GM23248 (cell line): ENCODE measurements at places on chromosomes 2 and 18.
A peak's percentile ranks its signal among the peaks of the same experiment; 100 is the strongest.

- peaks cover 16% of the 10 kb centered on the region; the same call in 1 of the 2 replicates for H3K36me3 ChIP-seq
- no peaks in the 10 kb centered on the region for H3K27me3 ChIP-seq
- H3K4me1 ChIP-seq, result no peaks in the 10 kb centered on the region
- no peak overlapping the region for H3K4me3 ChIP-seq
- no peak overlapping the region for H3K27ac ChIP-seq
Measured at GRCh38 chr2:147937744-147938349, 82.7 kb downstream of the ORC4 start.

GRCh38 chr2:233501198-233502076 lies 65.1 kb downstream of the USP40 start:
- H3K27me3 ChIP-seq, result no peaks in the 10 kb centered on the region
- no peak overlapping the region for H3K27ac ChIP-seq
- H3K36me3 ChIP-seq, result peaks cover 35% of the 10 kb centered on the region
- H3K4me3 ChIP-seq, result no peak overlapping the region

- peaks cover 15% of the 10 kb centered on the region; the same call in 1 of the 2 replicates for H3K36me3 ChIP-seq
- no peaks in the 10 kb centered on the region for H3K27me3 ChIP-seq
- H3K27ac ChIP-seq, result peak overlapping the region; percentile 88
- DNase-seq, result peak; percentile 86
- peaks cover 63% of the 10 kb centered on the region for H3K4me1 ChIP-seq
Measured at GRCh38 chr2:160427629-160428404, 65.8 kb downstream of the RBMS1 start.

DNA sequence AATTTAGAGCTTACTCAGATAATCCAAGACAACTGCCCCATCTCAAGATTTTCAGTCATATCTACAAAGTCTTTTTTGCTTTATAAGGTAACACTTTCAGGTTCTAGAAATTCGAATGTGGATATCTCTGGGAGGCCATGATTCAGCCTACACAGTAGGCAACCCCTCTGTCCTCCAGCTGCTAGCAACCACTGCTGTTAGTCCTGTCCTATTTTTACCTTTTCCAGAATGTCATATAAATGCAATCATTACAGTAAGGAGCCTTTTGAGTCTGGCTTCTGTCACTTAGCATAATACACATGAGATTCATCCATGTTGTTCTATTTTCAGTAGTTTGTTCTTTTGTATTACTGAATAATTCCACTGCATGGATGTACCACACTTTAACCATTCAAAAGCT lies 28.5 kb upstream of the MARCHF7 start:
- no peaks in the 10 kb centered on the region for H3K27me3 ChIP-seq
- H3K4me3 ChIP-seq, result no peak overlapping the region
- H3K4me1 ChIP-seq, result peaks cover 25% of the 10 kb centered on the region
- H3K36me3 ChIP-seq, result no peaks in the 10 kb centered on the region

GRCh38 chr18:53101536-53102105 lies 761.6 kb downstream of the DCC start:
- no peaks in the 10 kb centered on the region for H3K36me3 ChIP-seq
- H3K4me1 ChIP-seq, result no peaks in the 10 kb centered on the region
- DNase-seq, result no peak
- H3K4me3 ChIP-seq, result no peak overlapping the region
- H3K27ac ChIP-seq, result no peak overlapping the region
- no peaks in the 10 kb centered on the region for H3K27me3 ChIP-seq

GRCh38 chr2:28751956-28752630 lies 463 bp downstream of the PPP1CB start:
- H3K36me3 ChIP-seq, result no peaks in the 10 kb centered on the region
- H3K27ac ChIP-seq, result peak overlapping the region; percentile 93
- H3K4me3 ChIP-seq, result peak overlapping the region; percentile 88
- DNase-seq, result peak; percentile 62

DNA sequence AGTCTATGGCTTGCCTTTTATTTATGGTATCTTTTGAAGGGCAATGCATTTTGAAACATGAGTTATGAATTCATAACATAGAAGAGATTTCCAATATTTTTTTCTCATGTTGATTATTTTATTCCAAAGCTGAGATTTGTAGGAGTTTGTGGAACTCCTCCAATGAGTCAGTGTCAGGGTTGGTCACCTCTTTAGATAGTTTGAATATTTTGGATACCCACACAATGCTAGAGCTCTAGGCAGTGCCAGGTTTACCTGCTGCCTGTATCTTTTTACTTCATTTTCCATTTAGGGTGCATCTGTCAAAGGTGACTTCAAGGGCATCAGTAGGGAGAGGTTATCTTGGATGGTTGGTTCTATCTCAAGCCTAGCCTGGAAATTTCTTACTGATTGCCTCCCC lies 152.7 kb downstream of the CERS6 start:
- no peaks in the 10 kb centered on the region for H3K27me3 ChIP-seq
- no peak overlapping the region for H3K4me3 ChIP-seq
- peak; percentile 12 for DNase-seq
- peaks cover 14% of the 10 kb centered on the region for H3K4me1 ChIP-seq
- no peak overlapping the region for H3K27ac ChIP-seq
- H3K36me3 ChIP-seq, result no peaks in the 10 kb centered on the region

GRCh38 chr2:159799833-159800232 lies 1.8 kb upstream of the CD302 start:
- no peak overlapping the region for H3K27ac ChIP-seq
- DNase-seq, result no peak
- no peaks in the 10 kb centered on the region for H3K36me3 ChIP-seq
- peaks cover 16% of the 10 kb centered on the region for H3K4me1 ChIP-seq
- H3K4me3 ChIP-seq, result no peak overlapping the region

GRCh38 chr18:23243178-23243577 lies 107.9 kb downstream of the CABLES1 start:
- H3K4me3 ChIP-seq, result no peak overlapping the region
- peaks cover 10% of the 10 kb centered on the region for H3K4me1 ChIP-seq
- H3K27ac ChIP-seq, result no peak overlapping the region
- no peak for DNase-seq

DNA sequence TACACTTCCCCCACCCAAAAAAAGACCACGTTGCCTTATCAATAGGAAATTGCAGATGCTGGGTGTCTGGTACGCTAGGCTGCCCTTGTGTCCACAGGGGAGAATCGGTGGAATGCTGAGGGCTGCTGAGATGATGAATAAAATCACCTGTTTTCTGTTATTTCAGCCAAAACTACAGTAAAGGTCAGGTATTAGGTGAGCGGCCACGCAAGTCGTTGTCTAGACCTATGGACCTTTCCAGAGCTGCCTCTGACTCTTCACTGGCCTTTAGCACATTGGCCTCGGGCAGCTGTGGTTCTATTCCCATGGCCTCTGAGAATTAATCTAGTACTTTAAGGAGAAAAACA lies 89.6 kb downstream of the MTCL1 start:
- DNase-seq, result no peak
- H3K27me3 ChIP-seq, result no peaks in the 10 kb centered on the region
- H3K4me3 ChIP-seq, result no peak overlapping the region
- H3K36me3 ChIP-seq, result peaks cover 15% of the 10 kb centered on the region; the same call in 1 of the 2 replicates
- H3K4me1 ChIP-seq, result peaks cover 61% of the 10 kb centered on the region

- no peak overlapping the region for H3K4me3 ChIP-seq
- H3K27ac ChIP-seq, result no peak overlapping the region
- peaks cover 14% of the 10 kb centered on the region for H3K4me1 ChIP-seq
- H3K36me3 ChIP-seq, result no peaks in the 10 kb centered on the region
Measured at GRCh38 chr2:9738062-9738461, 105.2 kb upstream of the TAF1B start.

DNA sequence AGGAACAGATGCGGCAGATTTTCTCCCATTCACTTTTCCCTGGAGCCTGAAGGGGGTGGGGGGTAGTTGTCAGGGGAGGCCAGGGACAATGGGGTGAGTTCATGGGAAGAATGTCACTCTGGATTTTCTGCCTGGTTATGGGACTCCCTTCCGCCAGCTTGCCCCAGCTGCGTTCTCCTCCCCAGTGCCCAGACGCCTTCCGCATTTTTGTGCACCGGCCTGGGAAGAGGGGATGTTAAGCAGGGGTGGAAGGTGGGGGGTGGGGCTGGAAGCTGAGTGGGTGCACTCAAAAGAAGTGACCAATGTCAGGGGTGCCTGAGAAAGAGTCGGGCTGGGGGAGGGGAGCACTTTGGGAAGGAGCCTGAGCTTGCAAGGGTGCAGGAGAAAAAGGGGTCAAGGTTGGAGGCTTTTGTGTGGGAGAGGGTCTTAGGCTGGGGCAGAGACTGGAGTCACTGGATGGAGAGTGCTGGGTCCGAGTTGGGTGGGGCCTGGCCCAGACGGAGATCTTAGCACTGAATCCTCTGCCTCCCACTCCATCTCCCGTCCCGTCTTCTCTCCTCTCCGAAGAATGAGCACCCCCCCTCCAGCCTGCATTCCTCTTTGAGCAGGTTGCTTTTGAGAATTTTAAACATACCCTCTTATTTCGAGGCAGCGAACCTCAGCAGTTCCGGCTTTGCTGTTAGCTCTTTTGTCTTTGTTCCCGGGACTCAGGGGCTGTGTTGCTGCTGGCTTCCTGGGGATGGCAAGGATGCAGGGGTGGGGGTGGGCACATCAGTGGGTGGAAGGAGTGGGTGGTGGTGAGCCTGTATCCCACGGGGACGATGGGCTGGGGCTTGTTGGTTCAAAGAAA lies 2.7 kb downstream of the IGFBP2 start:
- no peak overlapping the region for H3K27ac ChIP-seq
- peaks cover 25% of the 10 kb centered on the region for H3K27me3 ChIP-seq
- peaks cover 8% of the 10 kb centered on the region; the same call in 1 of the 2 replicates for H3K4me1 ChIP-seq
- DNase-seq, result no peak
- H3K4me3 ChIP-seq, result no peak overlapping the region
- no peaks in the 10 kb centered on the region for H3K36me3 ChIP-seq

DNA sequence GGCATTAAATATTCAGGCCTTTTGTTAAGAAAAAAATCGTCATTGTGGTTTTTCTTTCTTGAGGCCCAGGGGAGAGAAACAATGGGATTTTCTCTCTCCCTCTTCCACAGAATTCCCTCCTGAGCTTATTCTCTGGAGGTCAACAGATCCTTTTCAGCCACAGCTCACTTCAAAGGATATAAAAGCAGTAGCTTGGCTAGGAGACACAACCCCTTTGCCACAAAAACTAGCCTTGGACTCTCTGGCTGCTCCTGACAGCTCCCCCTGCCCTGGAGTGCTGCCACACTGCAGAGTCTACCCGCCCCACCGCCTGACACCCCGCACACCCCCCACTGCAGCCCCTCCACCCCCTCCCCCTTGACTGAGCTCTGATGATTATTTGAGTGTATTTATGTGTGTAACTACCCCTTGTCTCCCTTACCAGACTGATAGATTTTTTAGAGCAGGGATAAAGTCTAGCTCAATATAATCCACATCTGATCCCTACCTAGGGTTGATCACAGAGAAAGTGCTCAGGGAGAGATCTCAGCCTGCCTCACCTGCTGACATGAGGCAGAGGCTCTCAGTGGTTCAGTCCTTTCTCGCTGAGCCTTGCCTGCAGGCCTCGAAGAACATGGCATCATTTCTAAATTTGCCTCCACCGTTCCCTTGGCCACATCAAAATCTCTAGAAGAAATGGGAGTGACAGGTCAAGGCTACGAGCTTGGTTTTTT lies 132.2 kb upstream of the SP5 start:
- DNase-seq, result no peak
- no peak overlapping the region for H3K27ac ChIP-seq
- H3K4me1 ChIP-seq, result no peaks in the 10 kb centered on the region
- no peaks in the 10 kb centered on the region for H3K36me3 ChIP-seq
- no peak overlapping the region for H3K4me3 ChIP-seq

- DNase-seq, result no peak
- H3K4me3 ChIP-seq, result no peak overlapping the region
- H3K27me3 ChIP-seq, result no peaks in the 10 kb centered on the region
- no peaks in the 10 kb centered on the region for H3K4me1 ChIP-seq
- no peaks in the 10 kb centered on the region for H3K36me3 ChIP-seq
Measured at GRCh38 chr2:20205915-20206524, 18.9 kb downstream of the SDC1 start.

GRCh38 chr2:211468877-211469663 lies 912.7 kb downstream of the CPS1 start:
- no peak for DNase-seq
- no peak overlapping the region for H3K27ac ChIP-seq
- H3K4me1 ChIP-seq, result no peaks in the 10 kb centered on the region
- no peaks in the 10 kb centered on the region for H3K36me3 ChIP-seq

- no peak overlapping the region for H3K27ac ChIP-seq
- DNase-seq, result no peak
- peaks cover 8% of the 10 kb centered on the region for H3K4me1 ChIP-seq
- no peaks in the 10 kb centered on the region for H3K36me3 ChIP-seq
- H3K4me3 ChIP-seq, result no peak overlapping the region
- H3K27me3 ChIP-seq, result no peaks in the 10 kb centered on the region
Measured at GRCh38 chr2:118786746-118787145, 60.7 kb downstream of the EN1 start.

DNA sequence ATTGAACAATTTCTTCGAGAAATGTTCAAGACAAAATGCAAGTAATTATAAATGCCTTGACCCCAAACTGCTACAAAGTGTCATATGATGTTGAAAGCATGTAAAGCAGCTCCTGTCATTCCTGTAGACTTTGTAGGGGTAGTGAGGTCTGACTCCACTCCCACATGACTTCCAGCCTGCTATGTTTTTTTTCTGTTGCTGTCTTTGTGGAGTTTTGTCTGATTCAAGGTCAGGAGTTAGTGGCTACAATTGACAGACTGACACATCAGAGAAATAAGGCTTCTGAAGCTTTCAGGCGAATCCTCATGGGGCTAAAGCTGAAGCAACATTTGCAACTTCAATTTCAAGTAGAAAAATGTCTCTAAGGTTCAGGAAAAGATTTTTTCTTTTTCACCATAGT lies 63.9 kb upstream of the CCDC195 start:
- peaks cover 15% of the 10 kb centered on the region for H3K4me1 ChIP-seq
- 0 out of 2 replicates have a peak, but pooled peaks cover 10% of the 10 kb centered on the region for H3K36me3 ChIP-seq
- H3K4me3 ChIP-seq, result no peak overlapping the region
- H3K27ac ChIP-seq, result no peak overlapping the region

GRCh38 chr2:85525567-85525966 lies 13.4 kb upstream of the MAT2A start:
- no peaks in the 10 kb centered on the region for H3K27me3 ChIP-seq
- DNase-seq, result no peak
- H3K36me3 ChIP-seq, result no peaks in the 10 kb centered on the region
- no peaks in the 10 kb centered on the region for H3K4me1 ChIP-seq
- no peak overlapping the region for H3K4me3 ChIP-seq

- H3K27ac ChIP-seq, result no peak overlapping the region
- no peak overlapping the region for H3K4me3 ChIP-seq
- no peaks in the 10 kb centered on the region for H3K27me3 ChIP-seq
- H3K36me3 ChIP-seq, result no peaks in the 10 kb centered on the region
- peak; percentile 24 for DNase-seq
- H3K4me1 ChIP-seq, result no peaks in the 10 kb centered on the region
Measured at GRCh38 chr18:45197526-45197970, 417.7 kb upstream of the SLC14A2 start.

DNA sequence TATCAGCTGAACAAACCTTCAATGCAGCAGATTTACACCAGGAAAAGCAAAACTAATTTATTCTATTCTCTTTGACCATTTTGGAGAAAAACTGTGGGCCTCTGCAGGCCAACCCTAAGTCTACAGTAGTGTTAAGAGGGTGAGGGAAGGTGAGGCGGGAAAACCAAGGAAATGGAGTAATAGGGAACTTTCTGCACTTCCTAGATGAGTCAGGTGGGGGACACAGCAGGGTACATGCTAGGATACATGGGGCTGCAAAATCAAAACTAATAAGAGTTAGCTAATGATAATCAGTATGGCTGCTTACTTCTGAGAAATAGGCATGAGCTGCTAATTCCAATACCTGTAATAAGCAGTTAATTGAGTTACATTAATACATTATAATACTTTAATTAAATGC lies 66.0 kb upstream of the PGAP1 start:
- H3K27ac ChIP-seq, result no peak overlapping the region
- H3K4me1 ChIP-seq, result peaks cover 12% of the 10 kb centered on the region
- H3K4me3 ChIP-seq, result no peak overlapping the region
- H3K36me3 ChIP-seq, result no peaks in the 10 kb centered on the region
- no peaks in the 10 kb centered on the region for H3K27me3 ChIP-seq
